Fibroblast of lung (primary cell): ENCODE measurements at places on chromosomes 12 and 14.
A peak's percentile ranks its signal among the peaks of the same experiment; 100 is the strongest.

- DNase-seq, result no peak
These were observed 212.3 kb downstream of the TMEM121 start for GRCh38 chr14:105738638-105739037.

- DNase-seq, result no peak
These were observed 326.1 kb downstream of the TMEM121 start for GRCh38 chr14:105852378-105853088.

DNA sequence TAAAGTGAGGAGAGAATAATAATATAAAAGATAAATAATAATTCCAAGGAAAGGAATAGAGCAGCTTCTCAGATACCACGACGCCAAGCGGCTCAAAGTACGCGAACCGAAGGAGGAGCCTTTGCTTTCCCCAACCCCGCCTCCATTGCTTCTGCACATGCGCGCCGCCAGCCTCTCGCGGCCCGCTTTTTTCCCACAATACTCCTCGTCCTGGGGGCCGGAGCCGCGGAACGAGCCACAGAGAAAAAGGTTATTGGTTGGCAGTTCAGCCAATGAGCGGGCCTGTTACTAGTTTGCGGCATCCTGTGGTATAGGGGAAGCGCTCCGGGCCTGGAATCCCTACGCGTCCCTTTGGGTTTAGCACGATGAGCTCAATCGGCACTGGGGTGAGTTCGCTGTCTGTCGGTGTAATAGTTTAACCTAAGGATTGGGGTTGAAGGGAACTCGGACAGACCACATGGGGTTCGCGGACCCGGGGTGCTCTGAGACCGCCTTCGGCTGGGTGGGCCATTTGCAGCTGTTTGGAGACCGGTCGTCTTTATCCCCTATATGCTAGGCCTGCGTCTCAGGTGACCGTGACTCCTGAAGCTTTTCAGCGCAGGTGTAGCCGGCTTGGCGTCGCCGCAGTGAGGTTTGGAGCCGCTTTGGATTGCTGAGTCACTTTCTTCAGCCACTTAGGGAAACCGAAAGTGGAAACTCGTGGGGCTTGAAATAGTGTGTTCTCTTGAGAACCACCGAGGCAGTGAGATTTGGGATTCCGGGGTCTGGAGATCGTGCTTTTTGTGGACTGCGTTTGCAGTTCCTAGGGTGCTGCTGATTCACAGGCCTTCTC lies at the start of gene PSMA3:
TSS of gene PSMA3 (plus strand) at position 288 of the 832 bp plus-strand sequence. CDS start at position 366, 78 bp downstream.
- peak; percentile 96 for DNase-seq

DNA sequence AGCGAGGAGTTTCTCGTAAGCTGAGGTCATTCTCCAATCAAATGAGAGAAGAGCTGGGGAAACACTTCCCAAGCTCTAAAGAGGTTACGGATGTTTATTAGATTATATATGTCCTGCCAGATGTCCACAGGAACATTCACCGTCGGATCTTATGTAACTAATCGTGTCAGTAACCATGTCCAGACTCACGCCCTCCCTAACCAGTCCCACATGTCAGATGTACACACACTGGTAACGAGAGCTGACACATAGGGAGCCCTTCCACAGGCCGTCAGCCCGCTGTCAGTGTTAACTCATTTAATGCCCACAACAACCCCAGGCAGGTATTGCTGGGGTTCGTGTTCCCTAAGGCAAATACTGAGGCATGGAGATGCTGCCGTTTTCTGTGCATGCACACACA lies 223.7 kb upstream of the RTL1 start:
- no peak for DNase-seq

DNA sequence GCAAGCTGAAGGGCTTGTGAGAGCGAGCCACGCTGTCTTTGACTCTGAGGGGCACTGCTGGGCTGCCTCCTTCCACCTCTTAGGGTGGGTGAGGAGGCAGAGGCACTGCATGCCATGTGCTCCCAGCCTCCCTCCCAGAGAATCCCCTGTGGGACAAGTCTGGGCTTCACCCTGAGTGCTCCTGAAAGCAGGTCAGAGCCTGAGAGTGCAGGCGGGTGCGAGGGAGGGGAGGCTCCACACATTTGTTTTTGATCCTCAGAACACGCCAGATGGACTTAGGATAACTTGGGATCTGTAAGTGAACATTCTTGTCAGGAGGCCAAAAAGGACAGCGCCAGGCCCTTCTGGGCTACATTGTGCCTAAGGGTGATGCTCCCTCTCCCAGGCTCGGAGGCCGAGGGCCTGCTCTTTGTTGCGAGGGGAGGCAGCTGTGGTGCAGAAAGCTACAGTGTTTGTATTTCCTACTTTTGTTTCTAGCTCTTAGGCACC lies 155.4 kb downstream of the TMX1 start:
- DNase-seq, result peak; percentile 86

DNA sequence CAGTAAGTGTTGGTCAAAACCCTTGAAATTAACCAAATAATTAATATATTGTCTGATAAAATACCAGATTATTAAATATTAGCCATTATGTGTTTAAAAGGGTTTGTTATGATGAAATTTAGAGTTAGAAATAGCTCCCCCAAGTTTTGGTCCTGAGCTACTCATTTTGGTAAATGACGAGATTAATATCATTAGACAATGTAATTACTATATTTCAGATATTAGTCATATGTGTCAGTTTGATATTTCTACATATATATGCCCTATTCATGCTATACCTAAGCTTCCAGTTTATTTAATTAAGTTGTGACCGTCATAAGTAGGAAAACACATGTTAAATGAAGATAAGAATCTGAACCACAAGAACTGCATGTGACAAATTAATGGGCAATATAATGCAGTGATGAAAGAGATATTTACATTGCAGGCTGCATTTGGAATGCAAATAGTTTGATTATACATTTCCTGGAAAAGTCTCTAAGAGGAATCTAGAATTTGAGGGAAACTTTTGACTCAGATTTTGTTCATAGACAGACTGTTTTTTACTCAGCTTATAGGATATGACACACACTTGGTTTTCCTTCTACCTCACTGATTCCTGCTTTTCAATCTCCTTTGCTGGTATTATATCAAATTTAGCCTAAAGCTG lies 70.5 kb downstream of the TBC1D30 start:
- DNase-seq, result peak; percentile 8

DNA sequence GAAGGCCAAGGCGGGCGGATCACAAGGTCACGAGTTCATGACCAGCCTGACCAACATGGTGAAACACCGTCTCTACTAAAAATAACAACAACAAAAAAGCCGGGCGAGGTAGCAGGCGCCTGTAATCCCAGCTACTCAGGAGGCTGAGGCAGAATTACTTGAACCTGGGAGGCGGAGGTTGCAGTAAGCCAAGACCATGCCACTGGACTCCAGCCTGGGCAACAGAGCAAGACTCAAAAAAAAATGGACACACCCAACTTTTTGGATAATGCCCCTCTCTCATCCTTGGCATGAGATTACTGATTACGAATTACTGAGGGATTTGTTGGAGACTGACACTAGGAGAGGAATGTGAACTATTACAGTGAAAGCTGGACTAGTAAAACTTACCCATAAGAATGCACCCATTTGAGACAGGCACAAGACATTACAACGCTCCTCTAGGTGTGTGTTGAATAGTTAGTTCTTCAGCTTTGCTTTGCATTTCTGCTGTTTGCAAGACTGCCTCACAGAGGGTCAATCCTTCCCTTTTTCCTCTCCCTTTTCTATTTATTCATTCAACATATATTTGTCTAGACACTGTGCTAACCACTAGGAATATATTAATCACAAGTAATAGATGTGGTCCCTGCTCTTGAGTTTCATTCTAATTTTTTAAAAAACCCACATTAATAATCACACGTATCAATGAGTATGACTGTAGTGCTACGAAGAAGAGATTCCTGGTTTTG lies 46.0 kb upstream of the OR5AU1 start:
- DNase-seq, result no peak

- peak; percentile 92 for DNase-seq
These were observed 12.6 kb downstream of the RASSF9 start for GRCh38 chr12:85823436-85824180.

- no peak for DNase-seq
These were observed 259.3 kb downstream of the PPFIA2 start for GRCh38 chr12:81499809-81500208.

- DNase-seq, result peak; percentile 15
These were observed 245.9 kb downstream of the NPAS3 start for GRCh38 chr14:33184587-33184986.

DNA sequence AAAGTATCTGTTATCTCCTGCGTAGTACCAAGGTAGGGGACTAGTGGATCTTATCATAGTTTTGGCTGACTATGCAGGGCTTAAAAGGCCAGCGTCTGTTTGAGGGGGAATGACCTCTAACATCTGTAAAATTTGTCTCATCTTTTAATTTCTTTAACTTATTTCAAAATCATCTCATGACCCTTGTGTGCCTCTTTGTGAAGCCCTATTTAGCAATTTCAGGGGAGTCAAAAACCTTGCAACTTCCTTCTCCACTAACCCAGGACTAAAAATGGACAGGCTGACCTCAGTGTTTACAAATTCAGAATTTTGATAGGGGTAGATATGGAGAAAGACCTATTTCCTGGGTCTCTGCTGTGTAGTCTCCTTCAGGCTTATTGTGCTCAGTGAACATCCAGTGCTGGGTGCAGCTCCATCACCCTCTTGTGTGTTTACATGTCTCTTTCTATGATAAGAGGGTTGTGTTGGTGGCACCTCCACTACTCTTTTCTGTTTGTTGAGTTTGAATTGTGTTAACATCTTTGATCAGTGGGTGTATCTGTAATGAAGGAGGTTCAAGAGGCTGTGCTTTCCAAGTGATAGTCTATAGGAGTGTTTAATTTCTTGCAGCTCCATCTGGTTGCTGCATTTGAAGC lies 14.3 kb downstream of the NECAP1 start:
- DNase-seq, result no peak

DNA sequence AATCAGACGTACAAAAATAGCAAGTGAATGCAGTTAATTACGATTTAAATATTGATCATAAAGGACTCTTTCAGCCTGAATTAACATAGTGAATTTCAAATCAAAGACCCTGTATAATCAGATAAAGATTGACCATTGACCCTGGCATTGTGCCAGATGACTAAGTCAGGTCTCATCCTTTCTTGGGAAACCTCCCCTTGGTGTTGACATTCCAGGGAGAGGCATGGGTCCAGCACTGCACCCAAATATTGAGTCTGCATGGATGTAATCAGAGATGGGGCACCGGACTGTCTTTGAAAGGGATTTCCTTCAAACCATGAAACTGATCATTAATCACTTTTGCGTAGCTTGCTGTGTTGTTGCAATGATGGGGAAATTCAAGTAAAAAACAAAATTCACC lies 1138.2 kb downstream of the BCL11B start:
- no peak for DNase-seq
